ENCODE measurements at places on chromosomes 3 and 15. TPM values are rescaled to one million over a fixed set of nuclear protein-coding genes. Genes with fewer than 3 reads are reported as not detected.

The OR5K2 gene
- not detected for total RNA-seq

The CCDC191 gene
- 0.49 TPM for total RNA-seq

The TM4SF1 gene
- 1,132 TPM for total RNA-seq

The IL20RB gene
- 0.25 TPM for total RNA-seq

The TMEM40 gene
- not detected for total RNA-seq

The CTXN2 gene
- not detected for total RNA-seq

- no peak for DNase-seq
Measured at GRCh38 chr15:45892182-45892581, 257.4 kb downstream of the SQOR start.

GRCh38 chr3:21718161-21718765 is 32.7 kb downstream of the ZNF385D start:
- DNase-seq: no peak

DNA sequence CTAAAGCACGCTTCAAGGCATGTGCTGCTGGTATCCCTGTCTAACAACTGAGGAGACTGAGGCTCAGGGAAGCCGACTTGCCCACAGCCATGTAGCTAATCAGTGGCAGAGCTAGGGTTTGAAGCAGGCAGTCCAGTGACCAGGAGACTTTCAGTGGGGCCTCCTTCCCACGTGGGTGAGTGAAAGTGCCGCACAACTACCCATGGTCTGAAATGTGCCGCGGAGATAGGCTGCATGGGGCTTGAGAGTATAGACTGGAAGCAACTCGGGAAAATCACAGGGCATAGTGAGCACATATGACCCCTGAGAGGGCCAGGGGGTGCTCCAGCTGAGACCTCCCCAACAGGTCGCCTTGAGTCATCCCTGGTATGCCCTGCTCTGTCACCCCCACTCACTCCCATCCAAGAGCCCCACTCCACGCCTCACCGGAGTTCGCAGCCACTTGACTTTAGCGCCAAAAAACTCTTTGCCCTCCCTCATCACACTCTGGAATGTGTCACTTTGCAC is 19.1 kb downstream of the FAM174B start:
- no peak for DNase-seq

DNA sequence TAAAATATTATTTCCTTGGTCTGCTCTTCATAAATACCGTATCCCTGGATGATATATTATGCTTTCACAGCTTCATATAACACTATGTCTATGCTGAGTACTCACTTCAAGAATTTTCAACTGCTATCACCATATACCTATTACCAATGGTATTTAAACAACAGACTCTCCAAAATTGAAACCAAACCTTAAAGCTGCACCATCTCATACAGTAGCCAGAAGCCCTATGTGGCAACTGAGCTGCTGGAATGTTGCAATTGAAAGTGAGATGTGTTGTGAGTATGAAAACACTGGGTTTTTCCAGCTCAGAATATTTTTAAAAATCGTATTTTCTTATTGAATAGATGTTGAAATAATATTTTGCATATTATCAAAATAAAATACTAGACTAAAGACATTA is 130.1 kb upstream of the GOLGA6L6 start:
- DNase-seq: no peak

DNA sequence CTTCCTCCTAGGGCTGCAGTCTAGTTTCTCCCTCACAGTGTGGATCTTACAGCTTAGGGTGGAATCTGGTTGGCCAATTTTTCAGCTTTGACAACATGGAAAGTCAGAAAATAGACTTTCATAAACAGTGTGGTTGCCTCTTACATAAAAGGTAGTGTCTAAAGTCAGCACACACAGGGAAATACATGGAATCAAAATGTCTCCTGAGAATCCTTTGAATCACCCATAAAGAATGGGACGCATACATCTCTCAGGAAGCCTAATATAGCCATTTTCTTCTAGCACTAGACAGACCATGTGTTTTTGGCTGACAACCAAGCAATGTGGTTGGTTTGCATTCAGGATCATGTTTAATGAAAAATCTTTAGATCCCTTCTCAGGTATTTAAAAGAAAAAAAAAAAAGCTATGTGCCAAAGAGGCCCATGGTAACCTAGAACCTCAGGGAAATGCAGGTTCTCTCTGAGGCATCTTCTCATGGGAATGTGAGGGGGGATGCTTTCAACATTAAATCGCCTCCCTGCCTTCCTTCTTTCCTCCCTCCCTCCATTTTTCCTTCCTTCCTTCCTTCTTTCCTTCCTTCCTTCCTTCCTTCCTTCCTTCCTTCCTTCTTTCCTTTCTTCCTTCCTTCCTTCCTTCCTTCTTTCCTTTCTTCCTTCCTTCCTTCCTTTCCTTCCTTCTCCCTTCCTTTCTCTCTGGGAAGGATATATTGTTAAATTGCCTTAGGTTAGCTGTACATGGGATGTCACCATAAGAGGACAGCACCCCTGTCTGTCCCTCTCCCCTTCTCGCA is 34.3 kb upstream of the ZBTB38 start:
- DNase-seq: no peak

DNA sequence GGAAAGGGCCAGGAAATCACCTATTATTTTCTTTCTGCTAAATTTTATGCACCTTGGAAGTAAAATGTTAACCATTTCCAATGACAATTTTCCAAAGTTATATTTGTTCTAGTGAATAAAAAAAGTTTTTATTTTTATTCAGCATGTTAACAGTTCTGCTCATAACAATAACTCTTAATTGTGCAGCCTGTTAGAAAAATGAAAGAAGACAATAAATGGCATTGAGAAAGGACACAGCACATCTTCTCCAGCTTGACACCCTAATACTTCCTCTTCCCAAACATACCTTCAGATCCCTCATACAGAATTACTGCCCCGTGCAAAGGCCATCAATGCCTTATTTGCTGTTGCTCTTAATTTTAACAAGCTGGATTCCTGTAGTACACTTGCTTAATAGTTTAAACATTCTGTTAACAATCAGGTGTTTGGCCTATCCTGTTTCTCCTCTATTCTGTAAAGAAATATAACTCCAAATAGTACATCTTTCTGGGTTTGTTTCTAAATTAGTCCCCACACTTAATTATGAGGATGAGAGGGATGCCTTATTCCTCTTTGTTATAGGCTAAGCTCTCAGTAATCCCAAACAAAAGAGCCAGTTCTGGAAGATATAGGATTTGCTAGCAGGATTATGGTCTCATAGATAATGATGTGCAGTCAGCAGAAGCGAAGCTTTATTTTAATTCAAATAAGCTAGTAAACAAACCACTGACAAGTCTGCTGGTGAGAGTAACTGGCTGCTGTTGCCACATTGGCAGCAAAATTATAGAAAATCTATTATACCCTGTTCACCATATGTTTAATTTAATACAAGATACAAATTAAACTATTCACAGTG is 19.2 kb upstream of the SOX2 start:
- DNase-seq: no peak

GRCh38 chr3:44353355-44353924 is 14.9 kb downstream of the TCAIM start:
- no peak for DNase-seq

DNA sequence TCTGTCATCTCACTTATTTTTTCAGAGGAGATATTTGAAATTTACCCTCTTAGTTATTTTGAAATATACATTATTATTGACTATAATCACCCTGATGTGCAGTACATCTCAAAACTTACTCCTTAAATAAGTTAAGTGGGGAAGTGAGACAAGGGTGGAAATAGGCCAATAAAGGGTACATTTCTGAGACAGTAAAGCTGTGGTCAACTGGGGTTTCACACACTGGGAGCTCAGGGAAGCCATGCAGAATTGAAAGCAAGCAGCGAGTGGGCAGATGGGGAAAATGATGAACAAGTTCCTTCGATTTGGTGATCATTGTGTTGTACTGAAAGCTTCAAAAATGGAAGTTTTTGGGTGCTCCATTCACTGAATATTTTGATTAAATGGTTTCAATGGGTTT is 21.6 kb upstream of the MOBP start:
- no peak for DNase-seq

DNA sequence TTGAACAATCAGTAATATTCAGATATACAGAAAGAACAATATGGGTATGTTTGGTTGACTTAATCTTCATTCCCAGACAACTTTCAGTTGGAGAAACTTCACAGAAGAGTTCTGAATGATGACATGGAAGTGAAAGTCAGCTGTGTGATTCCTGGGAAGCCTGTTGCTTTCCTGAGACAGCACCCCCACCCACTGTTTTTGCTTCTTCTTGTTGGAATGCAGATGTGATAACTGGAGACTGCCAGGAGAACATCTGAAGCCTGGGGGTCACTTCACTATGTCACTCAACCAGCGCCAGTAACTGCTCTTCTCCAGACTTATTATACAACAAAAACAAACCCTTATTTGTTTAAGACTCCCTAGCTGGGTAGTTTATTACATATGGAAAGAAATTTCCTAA is 599.4 kb downstream of the ZIC1 start:
- no peak for DNase-seq

- peak; percentile 41 for DNase-seq
Measured at GRCh38 chr15:35440265-35440664, 105.7 kb downstream of the DPH6 start.

- DNase-seq: no peak
Measured at GRCh38 chr3:105807146-105807545, 61.7 kb downstream of the CBLB start.

- DNase-seq: no peak
Measured at GRCh38 chr3:25744470-25744869, 38.8 kb downstream of the NGLY1 start.

GRCh38 chr3:127814325-127814781 is 8.0 kb downstream of the MGLL start:
- no peak for DNase-seq
